ENCODE measurements at places on chromosomes 3 and 15. TPM values are rescaled to one million over a fixed set of nuclear protein-coding genes. Genes with fewer than 3 reads are reported as not detected.

PRKCD gene
- total RNA-seq, result 27.2 TPM

WDR82 gene
- total RNA-seq, result 59.8 TPM

- DNase-seq, result peak; percentile 53
Measured at GRCh38 chr15:59304034-59304795, 68.5 kb downstream of the MYO1E start.

GRCh38 chr3:61901986-61902385 is 340.6 kb downstream of the PTPRG start:
- no peak for DNase-seq

- DNase-seq, result no peak
Measured at GRCh38 chr3:55752911-55753310, 265.8 kb upstream of the WNT5A start.
